ENCODE measurements at places on chromosomes 6 and 20.
A peak's percentile ranks its signal among the peaks of the same experiment; 100 is the strongest.

- DNase-seq: peak; percentile 89
These were observed 2.4 kb downstream of the JAG1 start for GRCh38 chr20:10671221-10671918.

DNA sequence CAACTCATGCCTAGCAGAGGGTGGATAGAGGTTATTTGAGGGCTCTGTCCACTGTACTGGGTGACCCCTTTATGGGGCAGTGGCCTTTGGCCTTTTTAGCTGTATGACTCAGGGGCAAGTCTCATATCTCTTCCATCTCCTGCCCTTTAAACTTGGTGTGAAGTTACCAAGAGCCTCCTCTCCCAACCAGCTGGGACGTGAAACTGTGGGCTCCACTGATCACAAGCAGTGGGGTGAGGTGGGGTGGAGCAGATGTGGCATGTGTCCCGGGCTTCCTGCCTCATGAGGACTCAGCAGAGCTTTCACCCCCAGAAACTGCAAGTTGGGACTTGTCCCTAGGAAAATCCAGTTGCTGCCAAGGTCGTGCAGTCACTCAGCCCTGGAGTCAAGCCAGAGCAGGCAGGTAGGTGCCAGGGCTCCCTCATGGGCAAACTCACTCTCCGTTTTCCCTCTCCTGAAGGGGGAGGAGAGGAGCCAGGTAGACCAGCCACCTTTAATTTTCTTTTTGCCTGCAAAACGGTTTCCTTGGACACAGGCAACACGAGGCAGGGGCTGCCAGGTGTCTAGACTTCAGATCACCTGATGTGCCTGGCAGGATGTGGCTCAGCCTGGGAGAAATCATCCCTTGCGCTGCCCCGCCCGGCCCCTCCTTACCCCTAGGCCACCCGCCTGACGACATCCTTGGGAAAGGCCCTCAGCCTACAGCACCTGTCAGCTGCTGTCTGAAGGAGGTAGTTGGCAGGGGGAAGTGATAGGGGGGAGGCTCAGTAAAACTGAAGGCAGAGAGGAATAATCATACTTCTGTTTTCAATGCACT is 4.0 kb downstream of the CDKN1A start:
- DNase-seq: no peak

DNA sequence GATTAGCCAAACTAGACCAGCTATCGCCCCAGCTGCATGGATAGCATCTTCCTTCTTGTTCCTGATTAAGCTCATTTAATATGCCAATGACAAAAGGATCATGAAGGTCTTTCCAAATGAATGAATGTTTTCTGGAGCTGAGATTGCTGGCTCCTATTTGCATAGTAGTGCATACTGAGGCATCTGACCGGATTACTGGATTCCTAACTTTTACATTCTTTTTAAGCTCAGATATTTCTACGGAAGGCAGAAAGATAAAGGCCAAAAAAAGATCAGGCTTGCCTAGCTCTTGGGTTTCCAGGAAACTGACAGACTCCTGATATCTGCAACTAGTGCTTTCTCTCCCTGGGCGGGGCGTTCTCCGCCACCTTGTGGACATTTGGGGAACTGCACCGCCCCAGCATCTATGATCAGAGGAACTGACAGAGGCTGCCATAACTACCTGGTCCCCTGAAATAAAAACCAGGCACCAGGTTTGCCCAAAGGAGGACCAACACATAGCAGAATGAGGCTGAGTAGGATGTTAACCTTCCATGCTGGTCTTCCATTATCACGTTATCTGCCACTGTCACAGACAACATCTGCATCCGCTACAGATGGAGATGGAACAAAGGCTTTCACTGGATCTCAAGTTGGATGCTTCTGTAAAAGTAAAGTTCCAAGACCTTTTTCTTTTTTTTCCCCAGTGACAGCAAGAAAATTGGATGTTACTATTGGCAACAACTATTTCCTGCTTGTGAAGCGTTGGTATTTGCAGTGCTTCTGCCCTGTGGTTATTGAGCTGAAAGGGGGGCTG is 33.2 kb downstream of the NT5E start:
- DNase-seq: peak; percentile 73

DNA sequence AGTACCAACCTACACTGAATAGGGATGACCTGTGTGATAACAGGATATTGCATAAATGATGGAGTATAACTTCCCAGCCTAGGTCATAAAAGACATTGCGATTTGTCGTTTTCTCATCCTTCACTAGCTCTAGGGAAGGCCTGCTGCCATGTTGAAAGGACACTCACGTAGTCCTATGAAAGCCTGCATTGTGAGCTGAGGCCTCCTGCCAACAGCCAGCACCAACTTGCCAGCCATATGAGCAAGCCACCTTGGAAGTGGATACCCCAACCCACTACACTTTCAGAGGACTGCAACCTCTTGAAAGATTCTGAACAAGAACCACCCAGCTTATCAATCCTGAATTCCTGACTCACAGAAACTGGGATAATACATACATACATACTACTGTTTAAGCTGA is 3.5 kb upstream of the PANK2 start:
- DNase-seq: no peak

DNA sequence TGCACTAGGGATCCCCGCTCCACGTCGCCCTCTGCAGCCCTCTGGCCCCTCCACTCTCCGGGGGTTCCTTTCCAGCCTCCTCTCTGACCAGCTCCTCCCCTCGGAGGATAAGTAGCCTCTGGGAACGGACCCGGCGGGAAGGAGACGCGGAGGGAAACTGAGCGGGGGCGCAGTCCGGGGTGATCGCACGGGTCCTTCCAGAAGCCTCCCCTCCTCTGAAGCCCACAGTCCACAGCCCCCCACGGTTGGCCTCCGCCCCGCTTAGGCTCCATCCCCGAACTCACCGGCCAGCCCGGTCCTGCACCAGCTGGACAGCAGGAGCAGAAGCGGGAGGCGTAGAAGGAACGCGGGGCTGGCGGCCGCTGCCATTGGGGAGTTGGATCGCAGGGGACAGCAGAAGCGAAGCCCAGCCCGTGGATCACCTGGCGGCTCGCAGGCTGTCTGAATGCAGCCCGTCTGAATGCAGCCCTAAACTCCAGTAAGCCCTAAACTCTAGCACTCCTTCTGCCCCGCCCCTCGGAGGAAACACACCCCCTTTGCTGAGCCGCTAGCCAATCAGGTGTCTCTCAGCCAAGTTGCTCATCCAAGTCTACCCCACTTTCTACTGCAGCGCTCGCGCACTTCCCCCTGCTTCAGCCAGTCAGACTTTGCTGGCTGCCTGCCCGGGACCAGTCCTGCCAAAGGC is at the start of gene RAET1G:
Gene RAET1G, minus strand, starts transcription at position 480 of the 685 bp plus-strand sequence. Its CDS starts 111 bp downstream, at position 369.
- DNase-seq: peak; percentile 96

- peak; percentile 22 for DNase-seq
These were observed 580 bp downstream of the NXT1 start for GRCh38 chr20:23350904-23351838.

GRCh38 chr20:19590382-19590781 is 167.7 kb upstream of the RIN2 start:
- DNase-seq: no peak

DNA sequence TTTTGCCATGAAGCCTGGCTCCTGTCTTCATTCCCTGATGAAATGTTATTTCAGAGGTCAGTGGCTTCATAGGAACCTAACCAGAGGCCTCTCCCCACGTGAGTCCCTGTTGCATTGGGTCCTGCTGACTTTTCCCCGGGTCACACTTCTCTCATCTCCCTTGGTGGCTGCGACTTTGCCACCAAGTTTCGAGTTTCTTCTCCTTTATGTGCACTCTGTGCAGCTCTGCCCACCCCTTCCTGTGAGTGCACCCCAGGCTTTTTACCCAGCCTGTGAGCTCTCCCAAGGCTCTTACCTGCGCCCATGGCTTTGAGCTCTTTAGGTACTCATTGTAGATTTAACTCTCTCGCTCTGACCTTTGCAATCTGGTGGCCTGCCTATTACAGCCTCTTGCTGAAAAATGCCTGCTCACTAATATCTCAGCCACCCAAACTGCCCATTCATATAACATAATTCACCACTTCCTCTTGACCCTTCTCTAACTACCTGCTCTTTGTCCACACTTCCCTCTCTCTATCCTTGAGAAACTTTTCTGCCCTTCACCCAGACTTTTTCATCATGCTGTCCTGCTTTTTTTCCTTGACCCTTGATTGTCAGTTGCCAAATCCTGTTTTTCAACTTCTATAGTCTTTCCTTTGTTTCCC is 105.9 kb downstream of the SASH1 start:
- DNase-seq: no peak

DNA sequence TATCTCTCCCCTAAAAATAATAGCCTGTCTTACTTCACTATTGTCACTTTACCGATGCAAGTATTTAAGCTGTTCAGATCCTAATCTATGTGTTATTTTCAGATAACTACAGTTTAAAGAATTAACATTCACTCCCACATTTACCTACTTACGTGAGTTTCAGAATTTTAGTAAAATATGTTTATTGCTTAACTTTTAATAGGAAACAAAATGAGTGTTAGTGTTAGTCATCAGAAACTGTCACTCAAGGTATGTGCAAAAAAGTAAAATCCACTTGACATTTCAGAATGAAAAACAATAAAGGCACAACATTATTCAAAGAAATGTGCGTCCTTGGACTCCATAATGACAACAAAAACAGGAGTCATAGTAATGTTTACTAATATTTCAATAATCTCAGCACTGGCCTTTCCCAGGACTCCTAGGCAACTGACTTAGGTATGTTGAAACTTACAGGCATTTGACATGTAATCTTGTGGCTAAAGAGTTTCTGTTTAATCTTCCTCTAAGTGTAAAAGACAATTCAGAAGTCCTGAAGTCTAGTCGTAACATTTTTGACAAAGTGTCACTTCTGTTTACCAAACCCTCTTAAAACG is 4.5 kb downstream of the ATXN1 start:
- DNase-seq: no peak

DNA sequence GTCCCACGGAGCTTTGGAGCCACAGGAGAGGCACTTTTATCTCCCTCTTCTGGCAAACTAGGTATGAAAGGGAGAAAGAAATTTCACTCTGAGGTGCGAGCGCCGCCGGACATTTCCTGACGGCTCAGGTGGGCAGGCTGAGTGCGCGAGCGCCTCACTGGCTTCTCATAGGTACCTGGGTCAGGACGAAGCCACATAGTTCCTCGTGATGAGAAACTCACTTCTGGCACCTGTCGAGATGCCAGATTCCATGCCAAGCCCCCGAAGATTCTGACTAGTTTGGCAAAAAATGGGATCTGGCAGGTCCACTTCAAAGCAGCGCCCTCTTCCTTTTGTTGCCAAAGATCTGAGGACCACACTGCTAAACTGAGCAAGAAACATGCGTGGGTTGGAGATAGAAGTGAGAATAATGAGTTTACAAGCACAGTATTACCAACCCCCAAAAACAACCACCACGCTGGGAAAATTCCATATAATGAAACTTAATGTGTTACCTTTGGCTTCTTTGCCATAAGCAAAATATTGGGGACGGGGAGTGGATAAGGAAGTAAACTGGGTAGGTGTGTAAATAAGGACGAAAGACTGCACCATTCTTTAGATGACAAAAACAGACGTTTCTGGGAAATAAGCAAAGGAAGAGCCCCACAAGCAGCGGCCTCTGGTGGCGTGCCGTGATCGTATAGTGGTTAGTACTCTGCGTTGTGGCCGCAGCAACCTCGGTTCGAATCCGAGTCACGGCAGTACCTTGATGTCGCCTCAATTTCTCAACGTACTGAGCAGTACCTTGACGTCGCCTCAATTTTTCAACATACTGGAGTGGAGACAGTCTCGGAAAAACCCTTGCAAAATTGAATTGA is 89.8 kb upstream of the PRSS16 start:
- peak; percentile 65 for DNase-seq

DNA sequence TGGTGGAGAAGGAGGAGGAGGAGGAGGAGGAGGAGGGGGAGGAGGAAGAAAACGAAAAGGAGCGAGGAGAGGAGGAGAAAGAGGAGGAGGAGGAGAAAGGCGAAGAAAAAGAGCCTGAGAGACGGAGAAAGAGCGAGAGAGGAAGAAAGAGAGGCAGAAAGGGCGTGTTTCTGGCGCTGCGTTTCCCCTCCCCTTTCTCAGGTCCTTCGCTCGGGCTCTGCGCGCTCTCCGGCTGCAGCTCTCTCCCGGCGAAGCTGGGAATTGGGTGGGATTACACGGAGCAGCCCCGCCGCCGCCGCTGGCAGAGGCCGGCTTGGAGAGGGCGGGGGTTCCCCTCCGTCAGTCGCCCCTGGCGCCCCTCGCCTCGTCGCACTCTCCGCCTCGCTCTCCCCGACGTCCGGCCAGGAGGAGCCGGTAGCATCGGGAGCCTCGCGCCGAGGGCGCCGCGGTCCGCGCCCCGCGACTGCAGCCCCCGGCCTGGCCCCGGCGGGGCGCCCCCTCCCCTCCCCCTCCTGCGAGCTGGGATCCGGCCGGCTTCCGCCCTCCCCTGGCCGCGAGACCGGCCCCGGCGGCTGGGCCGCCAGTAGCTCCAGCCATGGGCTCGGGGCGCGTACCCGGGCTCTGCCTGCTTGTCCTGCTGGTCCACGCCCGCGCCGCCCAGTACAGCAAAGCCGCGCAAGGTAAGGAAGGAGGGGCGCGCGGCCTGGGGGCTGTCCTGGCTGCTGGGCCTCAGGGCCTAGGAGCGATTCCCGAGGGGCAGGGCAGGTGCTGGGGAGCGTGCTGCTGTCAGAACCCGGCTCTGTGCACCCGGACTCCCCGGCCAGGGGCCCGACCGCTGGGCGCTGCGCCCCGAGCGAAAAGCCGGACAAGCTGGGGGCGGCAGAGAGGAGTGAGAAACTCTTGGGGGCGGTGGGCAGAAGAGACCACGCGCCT is at the start of gene SCUBE3:
Gene SCUBE3, plus strand, starts transcription at position 133 of the 933 bp plus-strand sequence. Its CDS starts 463 bp downstream, at position 596.
- DNase-seq: peak; percentile 58

DNA sequence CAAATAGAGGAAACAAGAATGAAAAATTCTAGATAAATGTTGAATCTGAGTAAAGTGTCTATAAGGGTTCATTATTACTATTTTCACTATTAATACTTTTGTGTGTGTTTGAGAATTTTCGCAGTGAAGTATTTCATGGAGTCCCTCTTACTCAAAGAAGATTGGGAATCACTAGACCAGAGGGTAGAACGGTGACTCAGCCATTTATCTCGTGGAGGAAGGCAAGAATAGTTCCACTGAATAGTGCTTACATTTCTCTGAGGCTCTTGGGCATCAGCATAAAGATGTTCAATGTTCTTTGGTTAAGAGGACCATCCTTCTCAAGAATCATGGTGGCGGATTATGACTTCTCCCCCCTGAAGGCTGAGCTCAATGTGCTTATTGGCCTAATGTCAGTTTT is 376.7 kb upstream of the ARID1B start:
- no peak for DNase-seq

- no peak for DNase-seq
These were observed 963.5 kb upstream of the SLC35B3 start for GRCh38 chr6:9398767-9399373.

DNA sequence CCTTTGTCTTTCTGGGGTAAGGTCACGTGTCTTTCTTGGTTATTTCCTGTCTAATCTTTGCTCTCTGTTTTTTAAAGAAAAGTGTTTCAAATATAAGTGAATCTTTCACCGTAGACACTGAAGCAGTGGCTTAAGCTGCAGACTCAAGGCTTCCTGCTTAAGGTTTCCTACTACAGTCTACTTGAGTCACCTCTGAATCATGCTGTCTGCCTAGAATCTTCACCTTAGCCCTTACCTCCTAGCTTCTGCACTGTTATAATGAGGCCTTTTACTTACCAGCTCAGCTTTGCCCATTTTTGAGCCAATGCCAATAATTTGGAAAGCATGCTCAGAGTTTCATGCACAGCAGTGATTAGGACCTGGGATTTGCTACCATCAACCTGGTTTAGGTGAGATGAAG is 30.6 kb downstream of the ADGRF4 start:
- DNase-seq: no peak
